Psoas muscle (tissue), 8 donors: ENCODE measurements at places on chromosomes 4 and X.

DNA sequence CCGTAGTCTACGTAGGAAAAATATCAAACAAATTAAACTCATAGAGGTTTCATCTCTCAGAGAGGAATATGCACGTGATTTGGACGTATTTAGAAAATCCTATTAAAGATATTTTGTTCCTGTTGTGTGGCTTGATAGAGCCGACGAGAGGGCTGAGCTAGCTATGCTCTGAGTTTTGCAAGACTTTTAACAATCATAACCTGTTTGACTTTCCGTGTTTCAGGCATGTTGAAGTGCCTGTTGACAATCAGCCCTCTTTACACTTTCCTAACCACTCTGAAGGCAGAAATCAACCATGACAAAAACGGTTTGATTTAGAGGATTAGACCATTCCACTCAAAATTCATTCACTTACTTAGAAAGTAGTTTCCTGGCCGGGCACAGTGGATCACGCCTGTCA lies 297.3 kb downstream of the ASMT start:
- DNase-seq = no peak

- DNase-seq = no peak
Observed at GRCh38 chrX:10077425-10078188, 79.2 kb upstream of the CLCN4 start.

DNA sequence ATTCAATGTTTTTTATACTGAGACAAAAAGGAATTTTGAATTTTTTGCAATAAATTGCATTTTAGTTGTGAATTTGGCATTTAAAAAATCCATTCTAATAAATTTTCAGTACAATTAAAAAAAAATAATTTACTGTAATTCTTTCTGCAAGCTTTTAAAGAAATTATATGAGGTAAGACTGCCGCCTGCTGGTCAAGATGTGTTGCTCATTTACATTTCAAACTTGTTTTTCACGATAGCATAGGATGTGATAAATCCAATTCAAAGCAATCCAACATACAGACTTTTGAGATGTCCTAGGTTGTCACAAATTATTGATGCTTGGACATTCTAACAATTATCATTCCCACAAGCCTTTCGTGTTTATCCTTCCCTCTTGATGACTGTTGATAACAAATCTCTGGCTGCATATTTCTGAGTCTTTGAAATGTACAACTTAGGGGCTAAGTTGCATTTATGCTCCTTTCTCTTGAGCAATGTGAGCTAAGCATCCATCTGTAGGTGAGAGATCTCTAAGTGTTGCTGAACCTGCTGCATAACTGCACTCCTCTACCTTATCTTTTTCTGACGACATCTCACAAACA lies 21.7 kb upstream of the MFAP3L start:
- no peak for DNase-seq

- no peak for DNase-seq
Observed at GRCh38 chr4:62871078-62871477, 1538.2 kb downstream of the TECRL start.

- DNase-seq = no peak
Observed at GRCh38 chr4:48299560-48299959, 29.9 kb upstream of the TEC start.
